ENCODE measurements at places on chromosomes 4 and X.

- no peak for DNase-seq
Observed at GRCh38 chr4:14152834-14153519, 525.5 kb upstream of the BOD1L1 start.

DNA sequence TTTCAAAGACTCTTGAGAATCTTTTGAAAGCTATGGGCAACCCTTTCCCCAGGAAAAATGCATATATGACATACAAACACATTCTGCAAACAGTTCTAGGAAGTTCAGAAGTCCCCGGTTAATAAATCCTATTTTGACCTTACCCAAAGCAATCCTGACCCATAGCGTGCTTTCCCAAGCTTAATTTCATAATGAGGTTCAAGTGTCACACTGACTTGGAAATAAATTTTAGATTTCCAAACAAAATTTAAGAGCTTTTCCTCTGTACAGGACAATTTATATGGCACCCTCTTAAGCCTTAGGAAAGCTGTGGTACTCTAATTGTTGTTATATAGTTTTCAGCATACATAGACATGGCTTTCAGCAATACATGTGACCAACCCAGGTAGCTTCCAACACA is 11.3 kb downstream of the MID2 start:
- no peak for DNase-seq

DNA sequence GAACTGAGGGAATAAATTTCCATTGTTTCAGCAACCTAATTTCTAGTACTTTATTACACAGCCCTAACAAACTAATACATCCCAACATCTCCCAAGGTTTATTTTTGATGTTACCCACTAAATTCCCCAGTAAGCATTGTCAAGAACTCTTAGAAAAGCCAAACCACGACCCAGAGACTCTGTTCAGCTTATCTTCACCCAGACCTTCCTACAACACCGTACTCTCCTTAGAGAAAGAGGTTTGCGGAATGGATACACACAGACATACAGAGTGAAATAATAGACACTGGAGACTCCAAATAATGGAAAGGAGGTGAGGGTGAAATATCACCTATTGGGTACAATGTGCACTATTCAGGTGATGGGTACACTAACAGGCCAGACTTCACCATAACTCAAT is 75.6 kb downstream of the LRBA start:
- DNase-seq = no peak

- no peak for DNase-seq
Observed at GRCh38 chrX:67721321-67721720, 177.5 kb downstream of the AR start.

DNA sequence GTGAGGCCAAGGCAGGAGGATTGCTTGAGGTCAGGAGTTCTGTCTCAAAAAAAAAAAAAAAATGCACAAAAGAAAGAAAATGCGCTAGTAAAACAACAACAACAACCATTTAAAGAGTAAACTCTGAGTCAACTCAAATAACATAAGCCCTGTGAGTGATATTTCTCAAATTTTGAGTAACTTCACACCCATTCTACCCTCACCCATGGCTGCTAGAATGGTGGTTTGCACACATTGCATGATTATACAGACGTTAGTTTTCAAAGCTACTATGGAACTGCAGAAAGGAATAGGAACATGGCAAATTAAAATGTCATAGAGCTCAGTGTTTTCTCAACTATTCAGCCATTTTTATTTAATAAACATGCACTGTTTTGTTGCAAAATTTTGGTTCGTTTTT is 145.9 kb downstream of the OPHN1 start:
- DNase-seq = no peak

DNA sequence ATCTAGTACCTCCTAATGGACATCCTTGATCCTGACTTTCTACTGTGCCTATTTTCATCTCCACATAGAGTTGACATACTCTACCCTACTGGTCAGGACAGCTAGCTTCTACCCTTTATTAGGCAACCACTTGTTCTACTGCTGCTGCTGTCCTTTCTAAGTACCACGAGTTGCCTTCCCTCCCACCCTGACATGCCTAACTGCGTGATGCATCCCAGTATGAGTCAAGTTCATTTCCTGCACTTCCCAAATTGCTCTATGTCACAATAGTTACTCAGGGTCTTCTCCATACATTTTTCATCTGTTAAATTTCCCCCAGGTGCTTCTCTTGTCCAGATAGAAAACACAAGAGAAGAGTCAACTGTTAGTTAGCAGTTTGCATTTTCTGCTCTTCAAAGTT is 133.4 kb downstream of the TBC1D19 start:
- no peak for DNase-seq
